Stimulated activated CD4-positive, alpha-beta T cell treated with anti-CD3 and anti-CD28 coated beads, TNF-alpha, amount 100 ng/mL, for 1 hour (primary cell): ENCODE measurements at places on chromosomes 13 and 19.
A peak's percentile ranks its signal among the peaks of the same experiment; 100 is the strongest.

- DNase-seq, result no peak
These were observed 925.3 kb downstream of the SLITRK6 start for GRCh38 chr13:84873951-84874350.

GRCh38 chr13:80688593-80688992 lies 347.7 kb upstream of the SPRY2 start:
- no peak for DNase-seq

- DNase-seq, result peak; percentile 31
These were observed 801 bp downstream of the KCTD12 start for GRCh38 chr13:76885203-76886004.

- DNase-seq, result no peak
These were observed 182.1 kb upstream of the TSHZ3 start for GRCh38 chr19:31531326-31531725.

GRCh38 chr19:31639306-31639705 lies 290.1 kb upstream of the TSHZ3 start:
- no peak for DNase-seq

DNA sequence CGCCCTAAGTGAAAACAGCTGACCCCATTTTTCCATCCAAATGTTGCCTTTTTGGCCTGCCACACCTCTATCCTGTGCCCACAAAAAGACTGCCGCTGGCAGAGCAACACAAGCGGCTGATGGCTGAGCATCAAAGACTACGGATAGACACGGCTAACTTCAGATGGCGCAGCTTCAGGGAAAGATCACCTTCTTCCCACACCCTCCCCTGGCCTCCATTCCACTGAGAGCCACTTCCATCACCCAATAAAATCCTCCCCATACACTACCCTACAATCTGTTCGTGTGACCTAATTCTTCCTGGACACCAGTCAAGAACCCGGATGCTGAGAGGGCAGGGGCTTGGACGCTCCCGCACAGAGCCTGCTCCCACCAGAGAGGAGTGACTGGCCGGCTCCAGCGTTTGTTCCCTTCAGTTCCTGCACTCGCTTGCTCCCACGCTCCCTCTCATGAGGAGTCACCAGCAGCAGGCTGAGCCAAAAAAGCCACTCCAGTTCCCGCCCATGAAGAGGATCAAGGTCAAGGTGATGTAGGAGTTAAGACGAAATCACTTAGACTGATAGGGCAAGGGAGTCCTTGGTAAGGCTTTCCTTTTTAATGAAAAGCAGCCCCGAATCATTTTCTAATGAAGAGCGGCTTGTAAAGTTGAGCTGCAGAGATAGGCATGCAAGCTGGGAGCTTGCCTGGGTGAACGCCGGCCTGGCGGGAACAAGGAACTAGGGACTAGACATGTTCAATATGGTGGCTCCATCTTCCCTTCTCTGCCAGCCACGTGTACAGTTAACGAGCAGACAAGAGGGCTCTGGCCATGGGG lies 35.7 kb downstream of the TSKS start:
- no peak for DNase-seq

GRCh38 chr13:109529964-109530363 lies 256.4 kb downstream of the IRS2 start:
- no peak for DNase-seq

- no peak for DNase-seq
These were observed 15.0 kb downstream of the MAU2 start for GRCh38 chr19:19335408-19336158.

GRCh38 chr19:19211499-19212420 lies at the start of gene NCAN:
Gene NCAN, plus strand, starts transcription at chr19:19211958. Its CDS starts 4,996 bp downstream, at chr19:19216954.
- DNase-seq, result no peak

- no peak for DNase-seq
These were observed 4.6 kb downstream of the TM9SF2 start for GRCh38 chr13:99505814-99506269.

GRCh38 chr19:41205995-41206394 lies 13.0 kb downstream of the CYP2S1 start:
- no peak for DNase-seq

DNA sequence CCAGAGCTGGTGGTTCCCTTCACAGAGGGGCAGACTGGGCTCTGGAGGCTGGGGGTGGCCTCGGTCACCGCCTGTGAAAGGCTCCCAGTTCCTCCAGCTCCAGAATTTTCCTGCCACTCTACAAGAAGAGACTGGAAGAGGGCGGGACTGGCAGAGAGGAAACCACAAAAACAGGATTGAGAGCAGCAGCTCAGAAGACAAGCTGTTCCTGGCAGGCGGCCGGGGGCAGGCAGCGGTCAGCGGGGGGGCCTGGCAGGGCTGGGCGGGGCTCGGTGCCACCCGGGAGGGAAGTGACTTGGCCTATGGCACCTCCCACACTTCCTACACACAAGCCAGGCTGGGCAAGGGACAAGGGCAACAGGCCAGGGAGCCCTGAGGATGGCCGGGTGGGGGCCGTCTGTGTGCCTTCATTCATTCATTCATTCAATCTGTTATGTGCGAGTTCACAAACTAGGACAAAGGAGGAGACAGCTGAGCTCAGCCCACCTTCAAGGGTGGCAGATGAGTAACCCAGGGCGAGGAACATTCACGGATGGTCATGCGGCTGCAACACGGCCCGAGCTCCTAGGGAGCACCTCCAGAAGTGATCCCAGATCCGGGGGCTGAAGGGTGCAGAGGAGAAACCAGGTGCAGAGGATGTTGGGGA lies 16.9 kb upstream of the BTBD2 start:
- DNase-seq, result no peak

DNA sequence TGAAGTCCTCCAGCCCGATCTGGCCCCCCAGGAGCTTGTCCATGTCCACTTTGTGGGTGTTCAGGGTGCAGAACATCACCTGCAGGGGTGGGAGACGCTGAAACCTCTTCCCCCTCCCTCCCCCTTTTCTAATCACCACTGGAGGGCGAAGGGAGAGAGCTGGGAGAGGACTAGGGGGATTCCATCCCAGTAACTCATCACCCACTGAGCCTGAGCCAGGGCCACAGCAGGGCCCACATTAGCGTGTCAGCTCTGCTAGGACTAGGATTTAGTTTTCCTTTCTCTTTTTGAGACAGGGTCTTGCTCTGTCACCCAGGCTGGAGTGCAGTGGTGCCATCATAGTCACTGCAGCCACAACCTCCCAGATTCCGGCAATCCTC lies 5.5 kb upstream of the PTGER1 start:
- no peak for DNase-seq

DNA sequence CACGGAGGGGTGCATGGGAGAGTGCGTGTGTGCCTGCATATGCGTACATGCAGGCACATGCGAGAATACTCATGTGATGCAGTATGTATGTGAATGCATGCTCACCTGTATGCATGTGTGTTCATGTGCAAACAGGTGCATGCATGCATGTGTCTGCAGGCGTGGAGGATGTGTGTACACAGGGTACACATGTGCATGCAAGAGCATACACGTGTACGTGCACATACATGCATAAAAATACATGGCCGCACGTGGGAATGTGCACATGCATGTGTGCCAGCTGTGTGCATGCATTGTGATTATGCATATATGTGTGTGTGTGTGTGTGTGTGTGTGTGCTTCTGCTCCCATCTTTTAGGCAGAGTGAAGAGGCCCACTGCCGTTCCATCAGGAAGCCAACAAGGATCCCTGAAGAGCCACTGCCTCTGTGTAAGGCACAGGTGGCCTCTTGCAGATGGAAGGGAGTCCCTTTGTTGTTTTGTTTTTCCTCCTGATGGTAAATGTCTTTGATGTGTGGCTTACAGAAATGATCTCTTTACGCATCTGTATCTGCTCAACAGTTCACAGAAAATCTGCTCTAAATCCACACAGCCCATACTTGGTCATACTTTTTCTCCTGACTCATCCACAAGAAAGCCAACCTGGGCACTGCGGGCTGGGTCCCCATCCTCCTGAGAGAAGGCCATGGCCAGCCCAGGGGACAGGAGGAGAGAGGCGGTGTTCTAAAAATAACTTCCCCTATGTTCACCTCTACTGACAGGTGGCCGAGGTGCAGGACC lies 50.7 kb downstream of the KLF2 start:
- DNase-seq, result no peak

- DNase-seq, result no peak
These were observed 324.0 kb downstream of the GPC5 start for GRCh38 chr13:91722267-91722884.

- DNase-seq, result no peak
These were observed 95.7 kb downstream of the GPR12 start for GRCh38 chr13:26664876-26665275.

GRCh38 chr19:38093587-38093986 lies 130.4 kb downstream of the DPF1 start:
- no peak for DNase-seq

DNA sequence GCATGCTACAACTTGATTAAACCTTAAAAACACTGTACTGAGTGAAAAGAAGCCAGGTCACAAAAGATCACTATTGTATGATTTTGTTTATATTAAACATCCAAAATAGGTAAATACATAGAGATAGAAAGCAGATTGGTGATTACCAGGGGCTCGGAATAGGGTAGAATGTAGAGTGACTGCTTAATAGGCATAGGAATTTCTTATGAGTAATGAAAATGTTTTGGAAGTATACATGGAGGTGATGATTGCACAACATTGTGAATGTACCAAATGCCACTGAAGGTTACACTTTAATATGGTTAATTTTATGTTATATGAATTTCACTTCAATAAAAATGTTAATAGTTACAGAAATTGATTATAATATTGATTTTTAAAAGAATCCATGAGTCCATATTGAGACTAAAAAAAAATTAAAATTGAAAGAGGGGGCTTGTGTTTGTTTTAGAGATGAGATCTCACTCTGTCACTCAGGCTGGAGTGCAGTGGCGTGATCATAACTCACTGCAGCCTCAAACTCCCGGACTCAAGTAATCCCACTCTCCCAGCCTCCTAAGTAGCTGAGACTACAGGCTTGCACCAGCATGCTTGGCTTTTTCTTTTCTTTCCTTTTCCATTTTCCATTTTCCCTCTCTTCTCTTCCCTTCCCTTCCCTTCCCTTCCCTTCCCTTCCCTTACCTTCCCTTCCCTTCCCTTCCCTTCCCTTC lies 85.1 kb downstream of the FNDC3A start:
- no peak for DNase-seq

GRCh38 chr13:48424212-48424611 lies 11.3 kb upstream of the LPAR6 start:
- DNase-seq, result no peak

DNA sequence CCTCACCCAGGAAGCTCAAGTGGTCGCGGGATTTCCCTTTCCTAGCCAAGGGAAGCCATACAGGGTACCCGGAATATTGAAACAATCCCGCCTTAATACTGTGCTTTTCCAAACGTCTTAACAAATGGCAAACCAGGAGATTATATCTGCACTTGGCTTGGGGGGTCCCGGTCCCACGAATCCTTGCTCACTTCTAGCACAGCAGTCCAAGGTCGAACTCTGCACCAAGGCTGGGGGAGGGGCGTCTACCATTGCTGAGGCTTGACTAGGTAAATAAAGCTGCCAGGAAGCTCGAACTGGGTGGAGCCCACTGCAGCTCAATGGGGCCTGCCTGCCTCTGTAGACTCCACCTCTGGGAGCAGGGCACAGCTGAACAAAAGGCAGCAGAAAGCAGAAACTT lies 1644.8 kb downstream of the PCDH9 start:
- DNase-seq, result no peak

- DNase-seq, result no peak
These were observed 12.6 kb downstream of the QPCTL start for GRCh38 chr19:45705115-45705514.

DNA sequence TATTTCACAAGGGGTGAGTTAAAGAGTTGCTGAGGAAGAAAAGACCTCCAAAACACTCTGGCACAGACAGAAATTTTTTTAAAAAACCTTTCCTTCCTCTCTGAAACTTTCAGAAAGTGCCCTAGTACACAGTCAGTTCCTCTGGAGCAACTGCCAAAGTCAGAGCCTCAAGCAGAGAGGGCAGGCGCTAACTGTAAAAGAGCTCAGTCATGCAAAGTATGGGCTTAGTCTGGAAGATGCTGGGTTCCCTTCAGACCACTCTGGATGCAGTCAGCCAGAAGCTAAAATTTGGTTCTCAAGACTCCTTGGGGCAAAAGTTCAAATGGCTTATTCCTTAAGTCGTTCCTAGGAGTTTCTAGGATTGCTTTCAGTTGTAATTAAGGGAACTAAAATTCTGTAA lies 671.6 kb downstream of the PCDH9 start:
- DNase-seq, result no peak

DNA sequence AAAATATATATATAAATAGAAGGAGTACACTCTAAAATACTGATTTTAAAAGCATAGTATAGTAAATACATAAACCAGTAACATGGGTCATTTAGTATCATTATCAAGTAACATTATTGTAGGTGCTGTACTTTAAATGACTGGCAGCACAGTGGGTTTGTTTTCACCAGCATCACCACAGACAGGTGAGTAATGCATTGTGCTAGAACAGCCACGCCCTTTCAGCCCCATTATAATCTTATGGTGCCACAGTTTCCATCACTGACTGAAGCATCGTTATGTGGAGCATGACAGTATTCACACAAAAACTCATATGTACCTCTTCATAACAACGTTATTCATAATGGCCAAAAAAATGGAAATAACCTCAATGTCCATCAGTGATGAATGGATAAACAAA lies 88.3 kb downstream of the DHRS12 start:
- no peak for DNase-seq

GRCh38 chr19:51002542-51003311 lies 1.3 kb upstream of the KLK8 start:
- DNase-seq, result no peak

DNA sequence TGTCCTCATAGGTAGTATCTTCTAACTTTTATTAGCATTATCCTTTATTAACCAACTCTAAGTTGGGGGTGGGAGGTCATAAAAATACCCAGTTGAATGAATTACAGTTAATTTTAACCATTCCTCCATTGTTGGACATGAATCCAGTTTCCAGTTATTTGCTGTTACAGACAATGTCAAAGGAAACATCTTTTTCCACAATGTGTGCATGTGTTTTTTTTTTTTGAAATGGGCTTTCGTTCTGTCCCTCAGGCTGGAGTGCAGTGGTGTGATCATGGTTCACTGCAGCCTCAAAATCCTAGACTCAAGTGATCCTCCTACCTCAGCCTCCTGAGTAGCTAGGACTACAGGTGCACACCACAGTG lies 32.0 kb downstream of the KLF5 start:
- no peak for DNase-seq

DNA sequence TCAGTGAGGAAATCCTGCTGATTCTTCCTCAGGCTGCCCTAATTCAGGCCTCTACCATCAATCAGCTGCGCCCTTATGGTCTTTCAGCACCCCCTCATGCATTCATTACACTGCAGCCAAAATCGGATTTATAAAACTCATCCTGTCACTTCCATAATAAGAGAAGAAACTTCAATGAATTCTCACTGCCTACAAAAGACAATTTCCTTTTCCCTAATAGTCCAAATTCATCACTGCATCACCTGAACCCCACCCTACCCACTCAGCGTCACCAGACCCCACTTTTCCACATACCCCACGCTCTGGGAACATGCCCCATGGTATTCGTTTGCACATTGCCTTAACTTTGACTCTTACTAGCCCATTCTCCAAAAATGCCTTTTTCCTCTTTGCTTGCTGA lies 92.0 kb downstream of the C13orf42 start:
- no peak for DNase-seq

- DNase-seq, result no peak
These were observed 218.7 kb downstream of the KCTD12 start for GRCh38 chr13:76667551-76667950.
